Activated T-cell treated with anti-CD3 and anti-CD28 coated beads, Interleukin-2, amount 50 U/mL, for 4 hours (primary cell): ENCODE measurements at places on chromosomes 13 and 19. TPM values are rescaled to one million over a fixed set of nuclear protein-coding genes. Genes with fewer than 3 reads are reported as not detected.
A peak's percentile ranks its signal among the peaks of the same experiment; 100 is the strongest.

- DNase-seq, result no peak
Measured at GRCh38 chr13:51397262-51397941, 55.4 kb downstream of the INTS6 start.

VSIG10L gene
- total RNA-seq, result 2.3 TPM

DNA sequence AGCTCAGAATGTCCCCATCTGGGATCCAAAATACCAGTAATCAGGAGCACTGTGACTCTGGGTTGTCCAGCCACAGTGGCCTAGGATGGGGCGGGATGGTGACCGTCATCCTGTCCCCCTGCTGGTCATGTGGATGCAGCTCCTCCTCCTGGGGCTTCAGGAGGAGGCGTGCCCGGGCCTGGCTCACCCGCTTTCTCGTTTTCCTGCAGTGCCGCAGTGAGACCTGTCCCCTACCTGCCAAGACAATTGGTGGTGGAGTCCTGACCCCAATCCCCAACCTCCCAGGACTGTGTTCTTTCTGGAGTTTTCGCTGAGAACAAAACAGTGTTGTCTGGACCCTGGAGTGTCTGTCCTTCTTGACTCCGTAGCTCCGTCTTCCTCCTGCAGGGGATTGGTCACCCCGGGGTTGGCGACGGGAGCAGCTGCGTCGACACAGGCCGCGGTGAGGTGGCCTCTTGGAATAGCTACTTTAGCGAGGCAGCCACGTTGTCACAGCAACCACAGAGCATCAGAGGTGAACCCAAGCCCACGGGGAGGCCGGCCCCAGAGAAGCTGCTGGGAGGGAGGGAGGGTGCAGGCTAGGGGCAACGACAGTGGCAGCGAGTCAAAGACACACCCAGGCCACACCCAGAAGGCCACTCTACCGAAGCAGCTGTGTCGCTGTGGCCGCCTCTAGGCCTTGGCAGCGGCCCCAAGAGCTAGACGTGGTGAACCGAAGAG is 10.2 kb upstream of the EMC10 start:
- DNase-seq, result no peak

GRCh38 chr13:43411741-43412140 is 375.0 kb downstream of the ENOX1 start:
- no peak for DNase-seq

SGCG gene
- total RNA-seq, result not detected

DNA sequence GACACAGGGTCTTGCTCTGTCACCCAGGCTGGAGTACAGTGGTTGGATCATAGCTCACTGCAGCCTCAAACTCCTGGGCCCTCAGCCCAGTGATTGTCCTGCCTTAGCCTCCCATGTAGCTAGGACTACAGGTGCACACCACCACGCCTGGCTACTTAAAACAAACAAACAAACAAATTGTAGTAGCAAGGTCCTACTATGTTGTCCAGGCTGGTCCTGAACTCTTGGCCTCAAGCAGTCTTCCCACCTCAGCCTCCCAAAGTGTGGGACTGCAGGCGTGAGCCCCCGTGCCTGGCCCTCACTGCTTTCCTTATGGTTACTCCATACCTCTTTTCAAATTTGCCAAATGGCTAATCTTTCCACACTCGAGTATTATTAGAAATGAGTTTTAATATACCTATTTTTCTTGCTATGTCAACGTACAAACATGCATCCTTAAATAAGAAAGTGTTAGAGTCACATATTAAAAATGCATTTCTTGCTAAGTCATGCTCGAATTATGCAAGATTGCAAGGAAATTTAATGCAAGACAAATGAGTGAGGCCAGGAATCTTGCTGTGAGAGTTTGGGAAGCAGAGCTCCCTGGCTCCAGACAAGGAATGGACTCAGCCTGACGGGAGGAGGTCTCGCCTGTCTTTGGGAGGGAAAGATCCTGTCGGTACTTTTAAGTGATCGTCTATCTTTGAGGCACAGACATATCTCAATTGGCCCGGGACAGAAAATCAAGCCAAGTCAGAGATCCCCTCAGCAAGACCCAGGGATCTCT is 39.4 kb downstream of the RFX2 start:
- DNase-seq, result no peak

DNA sequence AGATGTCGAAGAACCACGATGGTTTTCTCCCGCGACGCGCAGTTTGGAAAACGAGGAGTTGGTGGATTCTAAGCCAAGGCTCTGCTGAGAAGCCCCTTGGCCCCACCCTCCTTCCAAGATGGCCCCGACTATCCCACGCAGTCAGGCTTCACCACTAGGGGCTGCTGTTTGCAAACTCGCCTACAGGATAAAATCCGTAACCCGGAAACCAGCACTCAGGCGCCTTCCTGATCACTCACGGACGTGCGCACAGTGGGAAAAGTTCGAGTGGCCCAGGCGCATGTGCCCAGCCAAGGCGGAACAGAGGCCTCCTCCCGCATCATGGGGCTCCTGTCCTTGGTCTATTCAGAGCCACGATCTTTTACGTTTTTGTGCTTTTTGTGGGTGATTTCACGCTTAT is 19.2 kb upstream of the UQCR11 start:
- DNase-seq, result peak; percentile 47

- DNase-seq, result peak; percentile 82
Measured at GRCh38 chr19:38949580-38950367, 19.0 kb downstream of the MRPS12 start.

HTR2A gene
- not detected for total RNA-seq

DYRK1B gene
- 2.8 TPM for total RNA-seq

RFPL4AL1 gene
- total RNA-seq, result not detected

- DNase-seq, result no peak
Measured at GRCh38 chr19:1648459-1648849, 4.0 kb downstream of the TCF3 start.

GRCh38 chr13:41691274-41691673 is 233.9 kb downstream of the RGCC start:
- DNase-seq, result no peak

PTGIR gene
- total RNA-seq, result 2.2 TPM

DNA sequence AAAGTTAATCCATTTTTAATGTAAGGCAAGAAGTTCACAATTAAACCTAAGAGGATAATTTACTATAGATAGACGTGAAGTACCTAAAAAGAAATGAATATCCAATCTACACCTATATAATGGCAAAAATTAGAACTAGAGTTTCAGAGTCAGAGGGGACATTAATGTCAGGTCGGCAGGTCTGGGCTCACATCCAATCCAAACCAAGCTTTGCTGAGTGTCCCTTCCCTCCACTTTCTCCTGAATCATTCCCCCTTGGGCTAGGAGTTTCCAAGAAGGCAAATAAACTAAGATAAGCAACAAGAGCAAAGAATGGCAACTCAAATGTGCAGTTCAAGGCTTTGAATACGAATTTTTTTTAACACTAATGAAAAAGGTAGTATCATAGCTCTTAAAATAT is 2.9 kb downstream of the FLT3 start:
- no peak for DNase-seq

GRCh38 chr13:102869948-102870676 is 24.3 kb downstream of the ERCC5 start:
- DNase-seq, result no peak

- no peak for DNase-seq
Measured at GRCh38 chr13:42680748-42681147, 100.6 kb upstream of the FAM216B start.

FAM216B gene
- not detected for total RNA-seq

SIGLECL1 gene
- not detected for total RNA-seq

DNA sequence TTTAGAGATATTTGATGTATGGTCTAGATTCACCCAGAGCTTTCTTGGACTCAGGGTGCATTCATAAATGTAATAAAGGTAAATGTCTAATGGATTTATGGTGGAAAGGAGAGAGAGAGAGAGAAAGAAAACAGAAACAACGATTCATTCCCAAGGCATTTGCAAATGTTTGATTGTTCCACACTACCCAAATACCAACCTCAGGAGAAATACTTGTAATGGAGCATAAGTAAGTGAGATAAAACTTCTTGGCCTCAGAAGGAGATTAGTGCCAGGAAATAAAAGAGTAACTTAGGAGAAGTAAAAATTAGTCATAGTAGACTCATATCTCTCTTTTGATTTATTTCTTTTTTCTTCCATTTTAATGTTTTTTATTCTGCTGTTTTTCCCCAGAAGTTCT is 40.6 kb upstream of the DGKH start:
- DNase-seq, result no peak

DNA sequence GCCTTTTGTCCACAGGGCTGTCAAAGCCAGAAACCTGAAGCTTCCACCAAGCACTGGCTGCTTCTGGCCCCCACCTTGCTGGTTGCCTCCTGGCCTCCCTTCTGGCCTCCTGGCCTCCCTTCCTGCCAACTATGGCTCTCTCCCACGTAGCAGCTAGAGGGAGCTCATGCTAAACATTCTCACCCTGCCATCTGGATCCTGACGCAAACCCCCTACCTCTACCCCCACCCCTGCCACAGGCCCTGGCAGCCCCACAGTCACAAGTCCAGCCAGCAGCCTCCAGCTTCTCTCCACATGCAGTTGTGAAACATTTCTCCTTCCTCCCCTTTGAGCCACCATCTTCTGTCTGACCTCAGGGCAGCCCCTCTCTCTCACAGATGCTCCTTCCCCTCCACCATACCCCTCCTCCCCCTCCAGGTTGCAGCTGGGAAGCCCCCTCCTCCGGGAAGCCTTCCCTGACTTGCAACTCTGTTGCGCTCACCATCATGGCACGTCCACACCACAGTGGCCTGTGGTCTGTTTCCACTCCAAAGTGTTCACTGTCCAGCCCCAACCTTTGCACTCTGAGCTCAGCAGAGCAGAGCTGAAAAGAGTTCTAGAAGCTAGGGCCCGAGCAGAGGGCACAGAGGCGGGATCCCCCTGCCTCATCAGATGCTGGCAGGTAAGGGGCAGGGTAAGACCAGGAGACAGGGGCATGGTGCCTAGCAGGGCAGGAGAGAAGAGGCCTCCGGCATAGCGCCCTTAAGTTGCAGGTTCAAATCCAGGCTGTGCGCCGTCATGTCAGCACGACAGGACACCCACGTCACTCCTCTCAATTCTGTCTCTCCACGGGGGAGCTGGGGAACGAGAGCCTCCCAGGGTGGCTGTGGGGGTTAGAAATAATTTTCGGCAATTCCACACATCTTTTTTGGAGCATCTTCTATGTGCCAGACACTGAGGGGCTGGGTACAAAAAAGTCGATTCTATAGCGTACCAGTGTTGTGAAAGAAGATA is 7.3 kb downstream of the ADGRL1 start:
- no peak for DNase-seq

GRCh38 chr13:100115693-100116254 is 26.9 kb downstream of the PCCA start:
- no peak for DNase-seq

GRCh38 chr13:51689663-51689996 is 105.4 kb downstream of the WDFY2 start:
- DNase-seq, result no peak
